MG63 (cell line): ENCODE measurements at places on chromosomes 13 and 19. TPM values are rescaled to one million over a fixed set of nuclear protein-coding genes. Genes with fewer than 3 reads are reported as not detected.

DNA sequence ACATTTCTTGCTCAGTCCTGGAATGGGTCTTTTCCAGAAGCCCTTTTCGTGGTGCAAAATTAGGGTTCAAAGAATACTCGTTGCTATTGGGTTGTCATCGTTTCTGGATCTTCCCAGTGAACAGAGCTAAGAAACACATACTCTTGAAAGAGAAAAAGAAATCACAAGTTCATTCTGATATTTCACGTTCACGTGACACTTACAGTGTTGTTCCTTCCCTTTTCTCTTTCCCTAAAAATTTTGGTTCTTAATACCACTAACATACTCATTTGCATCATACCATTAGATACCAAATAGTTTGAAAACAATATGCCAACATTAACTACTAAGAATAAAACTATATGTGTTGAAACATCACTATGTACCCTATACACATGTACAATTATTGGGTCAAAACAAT, 13.4 kb upstream of the GTF2F1 start:
- DNase-seq: no peak

DNA sequence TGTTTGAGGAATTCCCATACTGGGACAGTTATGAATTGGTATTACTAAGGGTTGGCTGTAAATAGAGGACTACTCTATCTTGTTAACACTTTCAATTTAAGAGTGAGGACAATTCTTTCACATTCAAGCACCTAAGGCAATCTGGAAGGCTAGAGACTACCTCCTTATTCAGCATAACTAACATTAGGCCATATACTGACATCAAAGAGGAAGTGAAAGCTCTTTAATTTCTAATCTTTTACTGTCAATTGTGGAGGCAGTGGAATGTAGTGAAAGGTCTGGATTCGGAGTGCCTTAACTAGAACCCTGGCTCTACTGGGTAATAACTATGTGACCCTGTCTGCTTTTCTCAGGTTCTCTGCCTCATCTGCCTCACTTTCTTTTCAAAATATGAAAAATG, 134.0 kb downstream of the UFM1 start:
- no peak for DNase-seq

PABPC3 gene
- 0.63 and 4.9 TPM in 2 replicates for total RNA-seq

OR7C2 gene
- total RNA-seq: not detected in 2 replicates

DNA sequence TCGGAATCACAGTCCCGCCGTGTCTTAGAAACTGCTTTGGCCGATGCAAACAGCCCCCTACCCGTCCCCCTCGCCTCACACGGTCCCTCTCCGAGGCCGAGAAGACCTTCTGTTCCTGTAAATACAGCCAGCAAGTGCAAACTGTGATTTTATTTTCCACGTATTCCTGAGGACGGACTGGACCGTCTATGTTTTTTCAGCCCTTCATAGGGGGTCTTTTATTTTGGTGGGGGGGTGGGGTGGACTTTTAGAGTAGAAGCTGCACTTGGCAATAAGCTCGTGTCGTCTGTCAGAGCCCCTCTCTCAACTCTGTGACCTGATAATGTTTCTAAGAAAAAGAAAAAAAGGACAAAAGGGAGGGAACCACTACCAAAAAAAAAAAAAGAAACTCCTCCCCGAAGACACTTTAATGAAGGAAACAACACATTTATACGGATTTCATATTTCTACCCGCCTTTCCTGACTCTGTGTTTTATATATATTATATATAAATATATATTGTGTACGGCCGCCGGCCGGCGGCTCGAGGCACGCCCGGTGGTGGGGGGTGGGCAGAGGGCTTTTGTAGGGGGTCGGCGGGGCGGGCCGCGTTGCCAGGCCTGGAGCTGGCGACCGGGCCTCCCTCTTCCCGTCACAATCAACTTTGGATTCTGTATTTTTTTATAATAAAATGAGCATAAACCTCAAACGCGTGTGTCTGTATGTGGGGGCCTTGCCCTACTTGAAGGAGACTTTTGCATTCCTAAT, 15.2 kb downstream of the EFNA2 start:
- DNase-seq: no peak

OVOL3 gene
- not detected in 2 replicates for total RNA-seq

ZNF709 gene
- 1.9 and 3.6 TPM in 2 replicates for total RNA-seq

GRCh38 chr19:7899751-7900378, 3.8 kb upstream of the MAP2K7 start:
- no peak for DNase-seq

KIR3DL1 gene
- total RNA-seq: not detected in 2 replicates

DNA sequence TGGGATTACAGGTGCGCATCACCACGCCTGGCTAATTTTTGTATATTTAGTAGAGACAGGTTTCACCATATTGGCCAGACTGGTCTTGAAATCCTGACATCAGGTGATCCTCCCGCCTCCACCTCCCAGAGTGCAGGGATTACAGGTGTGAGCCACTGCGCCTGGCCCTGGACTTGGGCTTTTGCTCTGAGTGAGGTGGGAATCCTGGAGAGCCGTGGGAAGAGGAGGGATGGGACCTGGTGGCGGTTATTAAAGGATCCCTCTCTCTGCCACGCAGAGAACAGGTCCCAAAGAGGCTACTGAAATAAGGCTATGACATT, 1.7 kb upstream of the TLE5 start:
- no peak for DNase-seq

SLC6A16 gene
- not detected in 2 replicates for total RNA-seq

DNA sequence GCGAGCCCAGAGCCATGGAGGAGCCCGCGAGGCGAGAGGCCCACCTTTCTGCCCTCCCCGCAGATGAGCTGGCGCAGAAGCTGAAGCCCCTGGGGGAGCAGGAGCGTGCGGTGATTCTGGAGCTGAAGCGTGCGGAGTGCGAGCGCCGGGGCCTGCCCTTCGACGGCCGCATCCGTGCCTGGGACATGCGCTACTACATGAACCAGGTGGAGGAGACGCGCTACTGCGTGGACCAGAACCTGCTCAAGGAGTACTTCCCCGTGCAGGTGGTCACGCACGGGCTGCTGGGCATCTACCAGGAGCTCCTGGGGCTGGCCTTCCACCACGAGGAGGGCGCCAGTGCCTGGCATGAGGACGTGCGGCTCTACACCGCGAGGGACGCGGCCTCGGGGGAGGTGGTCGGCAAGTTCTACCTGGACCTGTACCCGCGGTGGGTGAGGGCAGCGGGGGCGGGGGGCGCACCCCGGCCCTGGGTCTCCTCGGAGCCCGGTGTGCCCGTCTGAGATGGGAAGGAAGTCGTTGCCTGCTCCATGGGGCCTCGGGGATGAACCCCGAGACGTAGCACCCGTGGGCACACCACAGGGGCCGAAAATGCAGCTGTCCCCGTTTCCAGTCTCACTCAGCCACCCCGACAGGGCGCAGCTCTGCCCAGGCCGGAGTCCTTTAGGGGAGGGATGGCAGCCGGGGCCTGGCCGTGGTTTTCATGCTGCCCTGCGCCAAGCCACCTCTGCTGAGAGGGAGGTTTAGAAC, 12.1 kb upstream of the ZNF554 start:
- no peak for DNase-seq

CGB5 gene
- total RNA-seq: not detected in 2 replicates

DNA sequence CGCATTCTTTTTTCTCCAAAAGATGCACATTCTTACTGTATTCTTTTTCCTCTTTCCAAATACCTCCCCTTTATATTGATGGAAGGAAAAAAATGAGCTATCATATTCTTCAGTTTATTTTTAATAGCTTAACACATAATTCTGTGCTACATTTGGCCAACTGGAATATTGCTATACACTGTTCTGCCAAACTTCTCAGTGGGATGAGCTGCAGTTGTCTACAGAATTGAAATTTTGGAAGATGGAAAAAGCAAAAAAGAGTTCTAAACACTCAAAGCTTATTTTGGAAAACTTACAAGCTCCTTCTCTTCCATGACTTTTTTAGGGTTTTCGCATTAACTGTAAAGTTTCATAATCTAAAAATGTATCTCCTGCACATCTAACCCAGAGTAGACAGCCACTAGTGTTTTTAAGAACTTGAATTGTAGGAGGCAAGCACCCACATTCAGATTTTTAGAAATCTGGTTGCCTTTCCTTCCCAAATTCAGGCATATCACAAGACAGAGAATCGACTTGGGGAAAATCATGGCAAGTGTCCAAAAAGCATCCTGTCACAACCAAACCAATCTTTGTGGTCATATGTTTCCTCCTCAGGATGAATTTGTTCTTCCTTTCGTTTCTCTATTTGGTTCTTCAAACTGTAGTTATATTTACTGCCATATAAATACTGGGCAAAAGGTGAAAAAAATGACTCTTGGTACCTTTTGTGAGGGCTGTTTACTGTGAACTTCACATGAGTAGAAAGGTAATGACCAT, 111.4 kb upstream of the FRY start:
- DNase-seq: no peak

DNA sequence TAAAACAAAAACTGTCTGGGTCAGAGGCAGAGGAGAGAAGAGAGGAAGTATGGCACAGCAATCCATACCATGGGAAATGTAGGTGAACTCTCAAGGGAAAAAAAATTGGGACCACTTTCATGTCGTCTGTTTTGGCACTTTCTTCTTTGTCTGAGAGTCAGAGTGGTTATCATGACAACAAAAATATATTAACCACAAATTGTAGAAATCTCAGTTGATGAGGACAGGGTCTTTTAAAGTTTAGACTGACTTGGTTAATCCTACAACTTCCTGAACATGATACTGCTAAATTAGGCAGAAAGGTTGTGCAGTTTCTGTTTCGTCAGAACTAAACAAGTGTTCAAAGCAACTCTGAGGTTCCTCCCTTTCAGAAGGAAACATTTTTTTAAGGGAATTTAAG, 15.2 kb downstream of the KLF5 start:
- DNase-seq: no peak

ZNF256 gene
- 1.1 and 3.2 TPM in 2 replicates for total RNA-seq

DNA sequence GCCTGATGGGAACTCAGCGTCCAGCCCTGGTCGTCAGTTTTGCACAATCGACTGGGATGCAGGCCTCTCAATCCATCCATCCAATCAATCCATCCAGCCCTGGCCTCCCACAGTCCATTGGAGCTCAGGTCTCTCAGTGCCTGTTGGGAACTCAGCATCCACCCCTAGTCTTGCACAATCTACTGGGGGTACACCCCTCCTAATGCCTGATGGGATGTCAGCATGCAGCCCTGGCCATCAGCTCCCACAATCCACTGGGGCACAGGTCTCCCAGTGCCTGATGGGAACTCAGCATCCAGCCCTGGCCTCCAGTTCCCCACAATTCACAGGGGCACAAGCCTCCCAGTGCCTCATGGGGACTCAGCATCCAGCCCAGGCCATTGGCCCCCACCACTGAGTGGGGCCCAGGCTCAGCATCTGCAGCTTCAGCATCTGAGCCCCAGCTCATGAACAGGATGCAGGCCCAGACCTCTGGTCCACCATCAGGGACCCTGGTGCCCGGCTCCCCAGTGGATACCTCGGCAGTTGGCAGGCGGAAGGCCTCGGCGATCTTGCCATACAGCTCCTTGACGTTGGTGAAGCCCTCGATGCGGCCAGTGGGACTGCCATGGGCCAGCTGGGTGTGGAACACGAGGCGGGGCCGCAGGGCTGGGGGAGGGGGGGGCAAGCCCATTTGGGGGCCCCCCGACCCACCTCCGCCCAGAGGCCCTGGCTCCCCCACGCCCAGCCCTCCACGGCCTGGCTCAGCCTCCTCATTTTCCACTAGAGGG, 7.2 kb upstream of the PTGER1 start:
- DNase-seq: no peak

CAPN12 gene
- total RNA-seq: not detected in 2 replicates

- no peak for DNase-seq
Observed at GRCh38 chr19:4012975-4013634, 5.6 kb downstream of the PIAS4 start.

NLRP7 gene
- not detected in 2 replicates for total RNA-seq

DNA sequence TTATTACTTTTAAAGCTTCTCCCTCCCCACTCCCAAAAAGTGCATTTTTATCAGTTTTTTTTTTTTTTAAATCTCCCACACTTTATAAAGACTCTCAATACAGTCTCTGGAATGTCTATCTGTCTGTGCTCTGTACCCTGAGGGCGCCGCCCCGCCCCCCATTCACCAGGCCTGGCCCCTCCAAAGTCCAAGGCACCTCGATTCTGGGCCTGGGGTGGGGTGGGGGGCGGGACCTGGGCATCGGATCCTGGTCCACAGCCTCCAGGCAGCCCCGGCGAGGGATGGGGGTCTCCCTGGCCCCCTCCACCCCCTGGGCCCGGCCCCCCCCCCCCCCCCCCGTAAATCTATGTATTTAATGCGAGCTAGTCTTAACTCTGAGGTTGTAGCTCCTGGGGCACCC, 23.3 kb downstream of the ZBTB7A start:
- no peak for DNase-seq

- DNase-seq: peak; percentile 78
Observed at GRCh38 chr13:40109351-40109844, 453.9 kb downstream of the COG6 start.

DNA sequence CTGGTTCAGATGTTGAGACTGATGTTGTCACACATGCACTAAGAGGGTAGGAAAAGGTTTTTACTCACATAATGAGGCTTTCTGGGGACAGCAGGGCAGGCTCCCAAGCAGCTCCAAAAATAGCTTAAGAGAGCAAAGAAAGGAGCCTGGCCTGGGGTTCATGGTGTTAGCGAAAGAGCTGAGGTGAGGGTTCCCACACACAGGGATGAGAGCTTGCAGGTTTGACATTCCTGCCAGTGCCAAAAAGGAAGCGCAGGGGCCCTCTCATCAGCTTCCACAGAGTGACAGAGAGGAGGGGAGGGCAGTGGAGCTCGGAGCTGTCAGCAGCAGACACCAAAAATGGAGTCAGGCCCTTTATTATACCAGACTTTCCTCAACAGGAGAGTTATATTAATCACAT, 65.5 kb upstream of the FAM216B start:
- no peak for DNase-seq

DNA sequence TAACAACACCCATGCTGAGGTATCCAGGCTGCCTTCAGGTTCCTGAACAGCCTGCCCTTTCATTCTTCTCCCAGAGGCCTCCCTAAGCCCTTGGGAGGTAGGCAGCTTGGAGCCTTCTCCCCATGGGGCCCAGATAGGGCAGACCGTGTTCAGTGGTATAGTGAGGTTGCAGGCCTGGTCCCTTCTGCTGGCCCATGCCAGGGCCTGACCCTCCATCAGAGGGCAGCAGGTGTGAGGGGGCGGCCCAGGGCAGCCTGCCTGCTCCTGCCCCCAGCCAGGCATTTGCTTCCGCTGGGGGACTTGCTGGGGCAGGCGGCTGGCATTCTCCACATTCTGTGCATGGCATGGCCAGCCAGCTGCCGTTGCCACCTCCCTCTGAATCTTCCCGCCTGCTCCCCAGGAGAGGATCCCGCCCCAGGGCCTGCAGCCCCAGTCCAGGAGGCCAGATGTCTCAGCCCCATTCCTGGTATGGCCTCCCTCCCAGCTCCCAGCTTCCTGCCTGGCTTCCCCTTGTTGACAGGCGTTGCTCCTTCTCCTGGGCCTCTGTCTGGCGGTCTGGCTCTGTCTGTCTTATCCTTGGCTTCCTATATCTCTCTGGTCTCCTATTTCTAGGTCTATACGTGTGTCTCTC, 8.9 kb downstream of the CIC start:
- DNase-seq: peak; percentile 93

MKNK2 gene
- 17.9 and 38.6 TPM in 2 replicates for total RNA-seq

FZR1 gene
- total RNA-seq: 20.8 and 31.1 TPM in 2 replicates

GRCh38 chr13:68214691-68215415, 984.7 kb upstream of the PCDH9 start:
- DNase-seq: no peak

- no peak for DNase-seq
Observed at GRCh38 chr13:90448466-90449037, 898.9 kb upstream of the MIR17HG start.
